Coronary artery (tissue), 2 donors: ENCODE measurements at places on chromosomes 7 and 10.

DNA sequence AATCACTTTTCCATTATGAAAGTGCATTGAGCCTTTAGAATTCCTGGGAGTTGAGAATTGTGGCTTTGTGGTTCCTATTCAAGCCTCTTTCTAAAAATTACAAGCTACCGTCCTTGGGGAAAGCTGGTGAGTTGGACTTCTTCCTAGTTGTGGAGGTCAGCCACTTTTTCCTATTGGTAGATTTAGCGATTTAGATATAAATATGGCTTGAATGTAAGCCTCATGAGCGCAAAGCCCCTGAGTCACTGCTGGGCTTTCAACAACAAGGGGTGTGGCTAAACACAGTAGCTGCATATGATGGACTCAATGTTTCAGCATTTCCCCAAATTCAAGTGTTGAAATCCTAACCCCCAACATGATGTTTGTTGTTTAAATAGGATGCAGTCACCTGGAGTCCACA lies 150.0 kb upstream of the IGFBP3 start:
- DNase-seq = no peak

- DNase-seq = no peak
Measured at GRCh38 chr10:58177362-58177947, 90.2 kb downstream of the IPMK start.

- no peak for DNase-seq
Measured at GRCh38 chr10:3976718-3977117, 191.7 kb upstream of the KLF6 start.

DNA sequence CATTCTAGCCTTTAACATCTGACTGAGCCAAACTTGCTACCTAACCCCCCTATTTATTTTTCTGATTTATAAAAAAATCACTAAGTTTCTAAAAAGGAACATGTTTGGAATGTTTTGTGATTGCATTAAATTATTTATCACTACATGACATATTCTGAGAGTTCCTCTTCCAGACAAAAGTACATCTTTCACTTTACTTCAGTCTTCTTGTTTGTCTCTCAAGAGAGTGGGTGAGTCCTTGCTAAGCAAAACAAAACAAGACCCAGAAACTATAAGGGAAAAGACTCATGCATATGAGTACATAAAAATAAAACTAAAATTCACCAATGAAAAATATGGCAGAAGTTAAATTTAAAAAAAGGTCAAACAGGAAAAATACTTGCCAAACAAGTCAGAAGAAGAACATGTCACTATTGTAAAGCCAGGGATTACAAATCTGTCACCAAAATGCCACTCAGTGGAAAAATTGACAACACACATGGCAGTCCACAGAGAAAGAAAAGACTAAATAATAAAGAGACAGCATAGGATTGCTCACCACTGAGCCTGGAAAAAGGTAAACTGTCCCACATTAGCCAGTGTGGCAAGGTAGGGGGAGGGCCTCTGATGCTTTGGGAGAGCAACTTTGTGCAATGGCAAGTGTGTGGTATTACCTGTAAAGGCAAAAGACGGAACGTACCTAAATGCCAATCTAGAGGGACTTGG lies 166.7 kb upstream of the ZNF32 start:
- DNase-seq = no peak

- no peak for DNase-seq
Measured at GRCh38 chr7:79988653-79989052, 146.0 kb upstream of the GNAI1 start.
